ENCODE measurements at places on chromosomes 6 and 20.

DNA sequence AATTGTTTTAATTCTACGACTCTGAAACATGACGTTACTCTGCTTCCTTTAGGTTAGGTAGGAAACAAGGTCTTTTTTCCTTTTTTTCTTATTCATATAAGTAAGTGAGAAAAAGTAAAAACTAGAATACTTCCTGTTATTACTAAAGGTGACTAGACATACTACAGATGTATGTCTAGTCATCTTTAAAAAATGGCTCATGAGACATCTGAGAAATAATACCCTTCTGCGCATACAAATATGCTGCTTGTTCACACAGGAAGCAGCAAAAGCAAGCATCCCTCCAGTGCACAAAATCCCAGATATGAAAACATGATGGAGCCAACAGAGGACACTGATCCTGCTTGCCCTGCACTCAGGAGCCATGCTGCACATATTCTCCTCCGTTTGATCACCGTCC is 699.1 kb downstream of the EPM2A start:
- DNase-seq = no peak

DNA sequence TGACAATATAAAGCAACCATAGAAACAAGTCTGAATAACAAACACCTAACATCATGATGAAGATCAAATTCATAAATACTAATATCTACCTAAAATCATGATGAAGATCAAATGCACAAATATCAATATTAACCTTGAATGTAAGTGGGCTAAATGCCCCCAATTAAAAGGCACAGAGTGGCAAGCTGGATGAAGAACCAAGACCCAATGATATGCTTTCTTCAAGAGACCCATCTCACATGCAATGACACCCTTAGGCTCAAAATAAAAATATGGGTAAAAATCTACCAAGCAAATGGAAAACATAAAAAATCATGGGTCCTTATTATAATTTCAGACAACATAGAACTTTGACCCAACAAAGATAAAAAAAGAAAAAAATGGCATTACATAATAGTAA is 578.5 kb upstream of the PTCHD4 start:
- no peak for DNase-seq

DNA sequence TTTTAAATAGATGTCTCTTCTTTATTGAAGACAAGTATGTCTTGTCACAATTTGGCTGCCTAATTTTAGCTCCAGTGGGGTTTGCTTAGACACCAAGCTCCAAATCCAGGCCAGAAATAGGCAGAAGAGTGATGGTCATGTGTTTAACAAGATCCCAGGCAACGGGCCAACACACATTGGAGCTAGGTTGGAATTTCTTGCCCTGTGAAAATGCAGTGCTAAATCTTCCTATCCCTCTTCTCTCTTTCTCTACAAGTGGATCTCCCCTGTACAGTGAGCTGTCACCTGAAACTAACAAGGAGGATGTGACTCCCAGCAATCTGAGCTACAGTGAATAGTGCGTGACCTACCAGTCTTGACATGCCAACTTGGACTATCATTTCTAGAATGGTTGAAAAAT is 65.3 kb upstream of the VGLL2 start:
- DNase-seq = no peak

DNA sequence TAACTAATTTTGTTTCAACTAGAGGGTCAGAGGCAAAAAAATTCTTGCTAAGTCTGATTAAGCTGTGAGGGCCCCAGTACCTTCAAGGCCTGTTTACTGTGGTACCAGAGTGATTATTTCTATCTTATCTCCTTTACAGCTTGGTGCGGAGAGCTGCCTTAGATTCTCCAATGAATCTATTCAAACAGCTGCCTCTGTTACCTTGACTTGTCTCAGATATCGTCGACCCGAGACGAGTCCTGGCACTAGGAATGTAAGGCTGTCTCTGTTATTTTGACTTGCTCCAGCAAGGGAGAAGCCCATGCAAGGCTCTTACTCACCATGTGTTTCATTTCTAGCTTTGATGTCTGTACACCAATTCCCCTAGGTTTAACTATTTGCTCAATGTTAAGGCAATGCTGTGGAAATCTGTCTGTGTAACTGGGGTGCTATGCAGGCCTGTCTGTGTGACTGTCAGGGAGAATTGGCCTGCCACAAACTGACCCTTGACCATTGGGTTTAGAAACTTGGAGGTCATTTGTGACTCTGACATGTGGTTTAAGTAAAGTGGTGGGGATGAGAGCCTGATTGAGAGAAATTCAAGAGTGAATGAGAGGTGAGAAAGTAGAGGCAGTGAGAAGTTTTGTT is 10.4 kb upstream of the FKBPL start:
- DNase-seq = no peak

DNA sequence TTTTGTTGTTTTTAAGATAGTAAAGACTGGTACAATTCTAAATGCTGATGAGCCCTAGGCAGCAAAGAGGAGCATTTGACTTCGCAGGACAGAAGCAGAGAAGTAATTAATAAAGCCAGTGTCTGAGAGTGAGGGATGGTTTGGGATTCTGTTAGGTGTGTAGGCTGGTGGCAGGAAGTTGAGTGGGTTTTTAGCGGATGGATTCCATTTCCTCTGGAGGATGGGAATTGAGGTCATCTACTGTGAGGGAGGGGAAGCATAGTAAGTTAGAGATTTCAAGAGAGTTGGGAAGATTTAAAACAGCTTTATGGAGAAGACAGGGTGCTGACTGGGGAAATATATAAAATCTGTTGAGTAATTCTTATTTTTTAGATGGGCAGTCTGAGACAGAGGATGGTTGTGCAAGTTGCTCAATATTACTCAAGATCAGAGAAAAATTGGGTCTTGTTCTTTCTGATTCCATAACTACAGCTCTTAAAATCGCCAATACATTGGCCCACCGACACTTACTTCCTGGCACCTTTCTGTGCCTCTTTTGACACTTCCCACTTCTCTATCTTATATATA is 48.8 kb downstream of the PRL start:
- DNase-seq = no peak

- DNase-seq = no peak
Measured at GRCh38 chr6:7976485-7977056, 66.0 kb upstream of the TXNDC5 start.

- no peak for DNase-seq
Measured at GRCh38 chr6:33742837-33743236, 3.9 kb downstream of the IP6K3 start.

GRCh38 chr6:36492621-36493020 is 49.8 kb downstream of the KCTD20 start:
- no peak for DNase-seq

GRCh38 chr6:146339716-146340115 is 203.9 kb upstream of the RAB32 start:
- no peak for DNase-seq

GRCh38 chr6:16274483-16274882 is 36.1 kb downstream of the GMPR start:
- DNase-seq = no peak

- no peak for DNase-seq
Measured at GRCh38 chr6:6317825-6318733, 2.4 kb downstream of the F13A1 start.

GRCh38 chr20:3550837-3551236 is 80.0 kb downstream of the ATRN start:
- DNase-seq = no peak

- DNase-seq = no peak
Measured at GRCh38 chr20:45246109-45246508, 8.3 kb downstream of the SLPI start.

DNA sequence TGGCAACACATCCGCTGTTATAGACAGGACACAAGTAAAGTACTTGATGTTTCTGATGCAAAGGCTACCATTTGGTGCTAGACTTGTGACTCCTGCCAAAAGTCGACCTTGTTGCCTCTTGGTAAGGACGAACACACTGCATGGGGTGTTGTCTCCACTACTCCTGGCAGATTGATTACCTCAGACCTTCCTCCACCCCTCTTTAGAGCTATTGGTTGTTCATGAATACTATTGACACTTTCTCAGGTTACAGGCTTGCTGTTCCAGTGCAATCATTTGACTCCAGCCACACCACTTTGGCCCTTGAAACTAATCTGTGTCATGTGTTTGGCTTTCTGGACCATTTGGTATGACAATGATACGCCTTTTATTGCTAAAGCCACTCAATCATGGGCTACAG is 62.3 kb downstream of the TRMT11 start:
- no peak for DNase-seq

DNA sequence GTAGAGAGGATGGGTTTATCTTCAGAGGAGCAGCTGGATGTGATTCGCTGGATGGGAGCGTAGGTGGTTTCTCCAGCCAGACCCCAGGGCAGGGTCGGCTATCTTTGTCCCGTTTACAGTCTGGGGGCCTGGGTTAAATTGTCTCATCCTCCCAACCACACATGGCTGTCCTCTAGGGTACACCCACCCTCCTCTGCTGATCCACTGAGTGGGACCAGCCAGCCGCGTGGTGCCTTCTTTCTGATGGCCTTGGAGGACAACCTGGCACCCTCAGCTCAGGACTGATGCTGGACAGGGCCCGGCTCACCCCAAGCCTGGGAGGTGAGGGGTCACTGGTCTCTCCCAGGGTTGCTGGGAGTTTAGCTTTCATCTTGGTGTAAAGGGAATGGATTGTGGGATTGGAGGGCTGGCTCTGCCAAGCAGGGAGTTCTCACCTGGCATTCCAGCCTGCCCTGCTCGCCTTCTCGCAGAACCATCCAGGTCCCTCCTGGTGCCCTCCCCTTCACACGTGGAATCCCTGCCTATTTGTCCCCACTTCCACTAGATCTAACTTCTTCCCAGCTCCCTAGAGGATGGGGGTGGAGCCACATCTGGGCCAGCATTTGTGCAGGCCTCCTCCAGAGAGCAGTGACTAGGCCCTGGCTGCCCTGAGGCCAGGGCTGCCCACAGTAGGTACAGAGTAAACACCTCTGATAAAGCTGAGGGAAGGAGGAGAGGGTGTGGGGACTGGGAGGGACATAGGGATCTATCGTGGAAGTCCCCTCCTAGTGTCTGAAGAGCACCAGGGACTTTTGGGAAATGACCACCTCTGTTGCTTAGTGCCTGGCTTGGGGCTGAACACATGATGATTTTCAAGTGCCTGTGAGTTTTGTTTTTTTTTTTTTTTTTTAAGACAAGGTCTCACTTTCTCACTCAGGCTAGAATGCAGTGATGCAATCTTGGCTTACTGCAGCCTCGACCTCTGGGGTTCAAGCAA is 1.6 kb downstream of the ITPR3 start:
- DNase-seq = no peak

- DNase-seq = no peak
Measured at GRCh38 chr6:90859056-90859455, 272.2 kb upstream of the MAP3K7 start.

GRCh38 chr6:158868890-158869825 is 50.0 kb upstream of the EZR start:
- no peak for DNase-seq

GRCh38 chr20:371755-372542 is 8.6 kb upstream of the TRIB3 start:
- DNase-seq = no peak

GRCh38 chr6:29200767-29201662 is 30.3 kb downstream of the OR2J2 start:
- no peak for DNase-seq

DNA sequence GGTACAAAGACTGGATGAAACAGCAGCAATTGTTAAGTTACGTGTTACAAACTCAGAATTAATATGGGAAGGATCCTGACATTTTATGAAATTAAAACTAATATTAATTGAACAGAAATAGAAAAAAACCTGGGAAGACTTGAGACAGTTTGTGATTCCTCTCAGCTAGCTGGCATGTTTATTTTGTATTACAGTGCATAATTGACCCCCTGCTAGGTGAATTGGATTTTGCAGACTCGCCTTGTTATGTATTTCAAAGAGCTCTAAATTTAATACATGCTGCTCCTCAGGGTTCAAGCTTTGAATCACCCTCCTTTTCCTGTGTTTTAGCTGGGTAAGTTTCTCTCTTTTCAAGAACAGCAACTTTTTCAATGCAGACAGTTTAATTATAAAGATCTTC is 339.4 kb downstream of the PLCB1 start:
- DNase-seq = no peak

- DNase-seq = no peak
Measured at GRCh38 chr20:21812379-21812778, 106.9 kb downstream of the PAX1 start.

GRCh38 chr6:12911427-12911826 is 194.9 kb downstream of the PHACTR1 start:
- no peak for DNase-seq

DNA sequence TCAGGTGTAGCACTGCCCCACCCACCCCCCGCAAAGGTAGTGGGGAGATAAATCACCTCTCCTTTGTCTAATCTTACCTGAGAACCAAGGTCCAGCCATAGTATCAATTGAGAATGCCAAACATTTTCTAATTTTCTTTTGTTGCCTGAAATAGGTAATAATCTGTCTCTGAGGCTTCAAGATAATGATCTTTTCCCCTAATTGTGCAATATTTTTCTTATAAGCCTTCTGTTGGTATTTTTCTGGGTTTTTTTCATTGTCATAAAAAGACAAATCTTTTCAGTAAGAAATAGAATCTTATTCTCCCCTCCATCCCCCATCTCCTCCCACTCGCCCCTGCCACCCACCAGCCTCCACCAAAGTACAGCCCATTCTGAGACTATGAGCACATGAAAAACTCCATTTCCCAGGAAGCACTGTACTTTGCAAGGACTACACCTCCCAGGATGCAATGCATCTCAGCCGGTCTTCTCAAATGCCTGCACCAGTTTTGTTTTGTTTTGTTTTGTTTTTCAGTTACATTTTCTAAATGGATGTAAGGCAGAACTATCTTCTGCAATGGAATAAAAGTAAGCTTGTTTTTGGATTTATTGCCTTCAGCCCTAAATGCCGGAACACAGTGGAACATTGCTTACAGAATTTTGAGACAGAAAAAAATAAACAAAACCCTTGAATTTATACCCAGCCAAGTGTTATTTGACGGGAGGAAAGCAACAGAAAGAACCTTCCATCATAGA is 268.0 kb downstream of the TFAP2A start:
- DNase-seq = no peak

GRCh38 chr6:151627689-151628444 is 134.1 kb downstream of the CCDC170 start:
- no peak for DNase-seq

DNA sequence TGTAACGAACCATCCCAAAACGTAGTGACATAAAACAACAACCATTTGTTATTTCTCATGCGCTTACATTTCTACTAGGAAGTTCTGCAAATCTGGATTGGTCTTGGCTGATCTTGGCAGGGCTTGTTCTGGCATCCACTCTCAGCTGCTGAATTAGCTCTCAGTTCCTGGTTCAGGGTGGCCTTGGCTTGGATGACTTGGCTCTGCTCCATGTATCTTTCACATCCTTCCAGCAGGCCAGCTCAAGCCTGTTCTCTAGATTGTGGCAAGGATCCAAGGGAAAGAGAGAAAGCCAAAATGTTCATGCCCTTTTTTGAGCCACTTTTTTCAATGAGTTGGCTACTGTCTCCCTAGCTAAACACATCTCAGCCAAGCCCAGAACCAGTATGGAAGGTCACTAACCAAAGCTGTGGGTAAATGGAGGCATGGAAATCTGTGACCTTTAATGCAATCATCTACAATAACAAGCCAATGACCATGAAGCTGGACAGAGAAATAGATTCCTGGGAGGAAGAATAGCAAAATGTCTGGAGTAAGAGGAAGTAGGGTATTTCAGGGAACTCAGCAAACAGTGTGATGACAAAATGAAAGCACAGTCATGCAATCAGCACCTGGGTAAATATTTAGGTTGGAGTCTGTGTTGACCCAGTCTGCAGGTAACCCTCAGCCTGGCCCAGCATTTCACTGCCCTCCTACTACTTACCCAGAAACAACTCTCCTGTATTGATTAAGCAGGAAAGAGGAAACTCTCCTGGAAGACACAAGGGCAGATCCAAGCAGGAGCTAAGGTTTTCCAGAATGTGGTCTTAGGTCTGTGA is 32.7 kb upstream of the SNAP25 start:
- no peak for DNase-seq

GRCh38 chr6:40336940-40337760 is 250.0 kb downstream of the LRFN2 start:
- DNase-seq = no peak

GRCh38 chr6:652865-653264 is 4.0 kb downstream of the HUS1B start:
- DNase-seq = no peak

Measured in stimulated activated CD4-positive, alpha-beta T cell treated with anti-CD3 and anti-CD28 coated beads, Interleukin-12 subunit alpha, Interleukin-12 subunit beta, amount 100 ng/mL, for 24 hours (primary cell).